Dermis blood vessel endothelial cell (primary cell): ENCODE measurements at places on chromosomes 2 and 18.
A peak's percentile ranks its signal among the peaks of the same experiment; 100 is the strongest.

- no peak for DNase-seq
Measured at GRCh38 chr18:9211955-9212354, 75.4 kb downstream of the ANKRD12 start.

GRCh38 chr18:21490748-21491147, 109.8 kb downstream of the ESCO1 start:
- no peak for DNase-seq

GRCh38 chr18:63157293-63158011, 162.1 kb downstream of the BCL2 start:
- no peak for DNase-seq

DNA sequence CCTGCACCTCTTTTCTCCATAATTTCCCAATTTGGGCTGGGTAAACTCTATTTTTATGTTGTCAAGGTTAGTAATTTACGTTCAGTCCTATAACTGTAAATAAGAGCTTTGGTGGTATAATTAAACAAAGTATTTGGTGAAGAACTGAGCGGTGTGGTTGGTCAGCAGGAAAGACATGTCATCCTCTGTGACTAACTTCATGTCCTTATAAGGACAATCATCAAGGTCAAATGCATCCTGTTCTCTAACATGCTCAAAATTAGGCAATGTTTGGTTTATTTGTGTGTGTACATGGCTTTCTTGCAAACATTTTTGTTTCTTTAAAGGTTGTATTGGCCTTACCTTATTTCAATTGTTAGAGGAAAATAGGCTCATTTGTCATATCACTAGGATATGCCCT, 121.5 kb upstream of the NABP1 start:
- peak; percentile 27 for DNase-seq

DNA sequence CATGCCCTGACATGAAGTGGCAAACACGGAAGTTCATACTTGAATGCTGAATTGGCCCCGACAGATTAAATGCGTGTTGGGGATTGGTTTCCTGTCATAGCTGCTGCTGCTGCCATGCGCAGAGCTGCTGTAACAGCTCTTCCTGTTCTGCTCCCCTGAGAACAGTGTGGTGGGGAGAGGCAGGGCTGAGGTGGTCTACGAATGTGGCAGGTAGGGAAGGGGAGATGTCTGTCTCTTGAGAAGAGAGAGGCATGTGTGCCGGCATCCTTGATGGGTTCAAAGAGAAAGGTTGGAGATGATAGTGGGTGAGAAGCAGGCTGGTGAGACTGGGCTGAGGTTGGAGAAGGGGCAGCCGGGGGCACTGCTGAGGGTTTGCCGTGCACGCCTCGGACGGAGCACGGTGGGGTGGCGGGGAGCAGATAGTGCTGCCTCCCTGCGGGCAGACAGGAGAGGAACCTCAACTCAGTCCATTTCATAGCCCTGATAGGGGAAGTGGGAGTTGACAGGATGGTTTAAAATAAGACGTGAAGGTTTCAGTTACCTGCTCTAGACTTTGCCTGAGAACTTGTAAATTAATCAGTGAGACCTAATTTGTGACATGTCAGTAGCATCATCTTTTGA, 46.1 kb downstream of the TMEM185B start:
- DNase-seq, result peak; percentile 68

DNA sequence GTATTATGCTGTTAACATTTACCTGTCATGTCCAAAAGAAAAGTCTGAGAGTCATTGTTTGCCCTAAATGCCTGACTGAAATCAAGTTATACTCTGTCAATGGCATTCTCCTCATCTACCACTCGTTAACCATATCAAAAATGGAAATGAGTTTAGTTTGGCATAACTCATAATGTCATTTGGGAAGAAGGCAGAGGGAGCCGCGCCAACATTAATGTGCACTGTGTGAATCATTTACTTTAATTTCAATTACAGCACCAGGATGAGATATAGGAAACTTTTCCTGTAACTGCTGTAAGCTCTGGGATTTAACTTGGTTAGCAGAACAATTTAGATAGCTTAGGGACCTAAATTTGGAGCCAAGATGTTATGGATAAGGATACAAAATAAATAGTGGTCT, 871.2 kb upstream of the POU3F3 start:
- DNase-seq, result no peak

DNA sequence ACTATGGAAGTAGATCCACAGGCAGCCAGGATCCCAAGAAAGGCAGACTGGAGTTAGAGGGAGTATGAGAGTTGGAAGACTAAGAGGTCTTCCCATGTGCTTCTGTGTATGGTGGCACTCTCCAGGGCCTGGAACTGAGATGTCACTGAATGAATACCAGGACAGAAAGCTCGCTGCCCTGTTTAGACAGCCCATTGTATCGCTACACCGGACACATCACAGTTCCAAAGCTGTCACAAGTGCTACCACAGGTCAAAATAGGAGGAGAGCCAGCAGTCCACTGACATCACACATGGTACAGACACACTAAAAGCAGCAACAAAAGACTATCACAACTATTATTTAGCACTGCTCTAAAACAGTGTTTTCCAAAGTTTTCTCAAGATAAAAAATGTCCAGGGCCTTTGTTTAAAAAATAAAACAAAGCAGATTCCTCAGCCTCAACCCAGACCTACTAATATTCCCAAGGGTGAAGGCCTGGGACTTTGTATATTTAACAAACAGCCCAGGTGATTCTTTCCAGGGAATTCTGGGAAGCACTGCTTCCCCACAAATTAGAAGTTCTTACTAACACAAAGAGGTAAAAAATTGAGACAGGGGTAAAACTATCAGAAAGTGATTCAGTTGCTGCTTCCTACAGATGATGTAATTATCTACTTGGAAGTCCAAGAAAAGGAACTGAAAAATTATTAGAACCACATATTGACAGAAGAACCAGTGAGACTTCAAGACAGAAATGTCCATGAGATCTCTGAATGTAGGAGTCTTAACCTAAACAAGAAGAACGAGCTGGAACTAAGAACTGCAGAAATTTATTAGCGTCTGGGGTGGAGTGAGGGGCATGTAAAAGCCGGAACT, 116.0 kb downstream of the DTNB start:
- no peak for DNase-seq

- DNase-seq, result no peak
Measured at GRCh38 chr2:220090050-220090449, 462.6 kb downstream of the SLC4A3 start.

DNA sequence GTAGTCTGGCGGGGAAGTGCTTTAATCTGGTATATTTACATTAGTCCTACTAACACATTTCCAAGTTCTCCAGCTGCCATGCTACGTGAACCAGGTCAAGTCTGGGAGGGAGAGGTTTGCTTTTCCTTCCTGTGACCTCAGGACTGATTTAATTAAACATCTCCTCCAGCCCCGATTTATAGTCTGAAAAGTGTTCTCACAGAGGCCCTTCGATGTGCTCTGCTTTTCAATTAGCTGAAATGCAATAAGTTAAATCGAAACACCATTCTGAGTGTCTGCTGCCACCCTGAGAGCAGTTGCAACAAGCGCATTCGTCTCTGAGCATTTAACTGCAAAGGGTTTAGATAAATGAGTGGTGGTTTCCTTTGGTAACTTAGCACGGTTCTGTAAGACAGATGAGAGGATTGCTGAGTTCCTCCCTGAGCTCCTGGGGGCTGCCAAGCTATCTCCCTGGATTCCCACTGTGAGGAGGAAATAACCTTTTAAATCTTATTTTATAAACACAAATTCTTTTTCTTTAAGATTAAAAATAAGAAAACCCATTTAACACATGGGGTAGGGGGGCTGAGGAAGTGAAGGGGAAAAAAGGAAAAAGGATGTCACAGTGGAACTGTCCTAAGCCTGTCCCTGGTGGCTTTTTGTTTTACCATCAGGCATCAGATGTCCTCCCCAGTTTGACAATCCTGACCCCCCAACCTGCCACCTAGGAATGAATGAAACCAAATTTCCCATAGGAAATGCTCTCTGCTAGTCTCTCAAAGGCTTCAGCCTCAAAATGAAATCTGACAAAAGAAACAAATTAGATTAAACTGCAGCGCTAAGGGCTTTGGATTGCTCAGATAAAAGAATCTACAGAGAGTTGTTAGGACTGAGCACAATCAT, 56.5 kb upstream of the CREB1 start:
- DNase-seq, result peak; percentile 90

DNA sequence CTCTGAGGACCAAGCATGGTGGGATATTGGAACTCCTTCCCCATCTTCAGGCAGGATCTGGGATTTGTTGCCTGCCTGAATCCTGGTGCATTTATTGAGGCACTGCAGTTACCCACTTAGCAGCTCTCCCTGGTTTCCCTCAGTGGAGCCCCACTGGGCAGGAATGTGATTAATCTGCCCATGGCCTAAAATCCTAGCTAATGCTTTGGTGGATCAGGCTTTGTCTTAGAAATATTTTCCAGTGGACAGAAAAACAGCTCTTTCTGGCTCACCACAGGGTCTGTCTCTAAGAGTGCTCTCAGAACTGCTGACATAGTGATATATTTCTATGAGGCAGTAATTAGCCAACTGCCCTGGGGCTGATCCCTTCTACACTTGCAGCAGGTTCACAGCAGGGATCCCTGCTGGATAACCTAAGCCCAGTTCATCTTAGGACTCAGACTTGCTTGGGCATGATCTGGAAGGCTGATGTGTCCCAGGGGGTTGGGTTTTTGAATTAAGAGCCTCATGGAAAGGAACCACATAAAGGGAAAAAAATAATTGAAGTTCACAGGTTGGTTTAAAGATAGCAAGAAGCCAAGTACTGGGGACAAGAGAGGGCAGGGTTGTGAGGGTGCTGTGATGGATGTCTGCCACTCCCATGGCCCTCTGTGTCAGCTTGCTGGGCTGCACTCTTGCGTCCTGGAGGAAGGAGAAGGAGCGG, 44.3 kb upstream of the ZDBF2 start:
- no peak for DNase-seq

- no peak for DNase-seq
Measured at GRCh38 chr2:102737431-102737830, 24.4 kb upstream of the TMEM182 start.

DNA sequence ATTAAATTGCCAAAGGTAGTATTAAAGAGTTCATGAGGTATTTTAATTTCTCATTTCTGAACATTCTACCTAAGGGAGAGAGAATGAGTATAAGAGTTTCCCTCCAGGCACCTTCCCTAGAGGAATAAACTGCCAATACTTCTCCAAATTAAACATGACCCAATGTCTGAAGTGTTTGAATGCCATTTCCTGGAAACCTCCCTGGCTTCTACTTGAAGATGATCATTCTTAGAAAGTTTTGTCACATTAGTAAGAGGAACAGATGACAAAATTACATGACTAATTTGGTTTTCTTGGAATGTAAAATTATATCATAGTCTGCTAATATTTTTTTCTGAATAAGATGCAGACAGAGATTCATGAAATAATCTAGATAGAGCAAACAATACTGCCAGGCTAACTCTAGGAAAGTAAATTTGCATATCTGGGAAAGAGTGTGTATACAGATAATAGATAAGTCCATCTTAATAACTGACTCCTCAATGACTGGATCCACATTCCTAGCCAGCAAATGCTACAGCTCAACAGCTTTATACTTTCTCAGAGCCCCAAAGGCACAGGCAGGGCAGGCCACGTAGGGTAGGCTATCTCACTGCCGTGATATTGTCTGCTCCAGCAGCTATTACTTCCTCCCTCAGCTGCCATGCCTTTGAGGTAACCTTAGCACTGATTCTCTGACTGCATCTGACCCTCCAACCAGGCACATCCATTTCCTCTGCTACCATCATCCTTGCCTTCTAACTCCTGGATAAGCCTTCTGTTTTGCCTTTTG, 630.8 kb upstream of the PIK3C3 start:
- no peak for DNase-seq

DNA sequence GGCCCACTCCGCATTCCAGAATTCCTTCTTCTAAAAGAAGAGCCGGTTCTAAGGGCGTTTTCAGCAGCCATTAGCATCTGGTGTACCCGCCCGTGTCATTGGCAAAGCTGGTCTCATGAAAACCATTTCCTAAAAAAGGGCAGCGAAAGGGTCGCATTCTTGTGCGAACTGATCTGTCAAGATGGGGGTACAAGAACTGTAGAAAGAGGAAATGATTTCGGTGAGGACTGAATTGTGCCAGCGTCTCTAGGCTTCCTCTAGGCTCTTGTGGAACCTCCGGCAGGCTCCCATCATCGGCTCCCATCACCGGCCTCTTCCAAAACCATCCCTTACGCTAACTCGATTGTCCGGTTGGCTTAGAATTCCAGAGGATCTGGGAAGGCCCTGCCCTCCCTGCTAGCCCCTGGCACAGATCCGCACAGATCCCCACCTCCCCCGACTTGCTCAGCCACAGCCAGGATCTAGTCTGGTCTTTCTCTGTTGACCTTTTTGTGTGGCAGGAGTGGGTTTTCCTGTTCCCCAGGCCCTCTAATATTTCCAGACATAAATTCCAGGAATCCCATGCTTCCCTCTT, 1.3 kb downstream of the RAB31 start:
- DNase-seq, result no peak
